ENCODE measurements at places on chromosomes 5 and 9.

- DNase-seq = no peak
Observed at GRCh38 chr5:139014726-139015125, 139.6 kb upstream of the LRRTM2 start.

DNA sequence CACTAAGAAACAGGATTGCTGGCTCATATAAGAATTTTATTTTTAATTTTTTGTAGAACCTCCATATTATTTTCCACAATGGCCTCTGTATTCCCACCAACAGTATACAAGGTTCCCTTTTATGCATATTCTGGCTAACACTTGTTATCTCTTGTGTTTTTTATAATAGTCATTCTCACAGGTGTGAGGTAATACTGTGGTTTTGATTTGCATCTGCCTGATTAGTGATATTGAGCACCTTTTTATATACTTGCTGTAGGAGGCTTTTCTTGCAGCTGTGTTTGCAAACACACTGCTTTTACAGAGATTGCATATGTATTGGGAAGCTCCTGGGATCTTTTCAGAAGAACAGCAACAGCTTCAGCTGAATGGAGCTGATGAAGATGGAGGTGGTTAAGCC, 164.8 kb downstream of the DEPDC1B start:
- DNase-seq = no peak

- no peak for DNase-seq
Observed at GRCh38 chr5:149603210-149603609, 21.9 kb downstream of the ARHGEF37 start.

DNA sequence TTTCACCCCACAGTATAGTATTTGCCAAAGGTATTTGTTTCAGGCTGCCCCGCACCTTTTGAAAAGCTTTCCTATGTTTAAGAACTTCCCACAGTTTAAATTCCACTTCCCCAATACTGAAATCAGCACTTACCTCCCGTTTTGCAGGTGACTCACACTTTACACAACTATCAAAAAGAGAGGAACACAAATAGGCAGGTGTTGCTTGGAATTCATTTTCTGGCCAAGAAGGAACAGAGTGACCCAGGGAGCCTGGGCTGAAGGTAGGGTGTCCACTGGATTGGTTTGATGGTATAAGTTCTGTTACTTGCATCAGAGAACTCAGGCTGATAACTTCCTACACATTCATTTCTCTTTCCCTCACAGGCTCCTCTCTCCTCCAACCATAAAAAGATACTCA, 60.1 kb upstream of the SLC30A5 start:
- DNase-seq = no peak

GRCh38 chr5:74556006-74556405, 84.5 kb downstream of the ENC1 start:
- DNase-seq = no peak

GRCh38 chr5:22102823-22103359, 750.3 kb downstream of the CDH12 start:
- DNase-seq = no peak

Data from CD4-positive, alpha-beta memory T cell (primary cell).